ENCODE measurements at places on chromosomes 2 and 18.

GRCh38 chr2:4300616-4301015 is 597.2 kb downstream of the DCDC2C start:
- DNase-seq = no peak

DNA sequence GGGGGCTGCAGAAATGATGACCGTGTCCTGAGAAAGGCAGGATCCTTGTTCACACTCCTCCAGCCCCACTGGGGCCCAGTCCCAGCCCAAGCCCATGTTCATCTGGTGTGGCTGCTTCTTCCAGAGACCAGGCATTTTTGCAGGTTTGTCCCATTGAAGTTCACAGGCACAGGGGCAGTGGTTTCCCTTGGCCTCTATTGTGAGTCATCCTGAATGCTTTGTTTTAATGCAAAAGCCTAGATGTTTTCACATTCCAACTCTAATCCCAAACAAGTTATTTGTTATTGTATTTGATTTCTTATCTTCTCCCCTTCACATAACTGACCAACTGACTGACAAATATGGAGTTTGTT is 426.4 kb upstream of the ID2 start:
- DNase-seq = no peak

- DNase-seq = no peak
These were observed 1386.3 kb downstream of the SUCLG1 start for GRCh38 chr2:83072767-83073166.

DNA sequence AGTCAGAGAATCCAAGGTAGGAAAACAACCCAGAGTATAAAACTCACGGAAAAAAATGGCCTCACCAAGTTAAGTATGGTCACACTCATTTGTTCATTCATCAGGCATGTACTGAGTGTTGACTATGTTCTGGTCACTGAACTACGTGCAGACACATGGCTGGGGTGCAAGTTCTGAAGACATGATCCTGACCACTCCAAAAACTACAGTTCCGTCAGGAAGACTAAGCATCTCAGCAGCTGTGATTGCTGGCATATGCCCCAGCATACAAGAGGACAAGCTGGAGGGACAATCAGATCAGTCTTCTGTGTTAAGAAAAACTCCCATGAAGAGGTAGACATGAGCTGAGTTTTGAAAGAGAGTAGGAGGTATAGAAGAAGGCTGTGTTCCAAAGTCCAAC is 72.8 kb downstream of the TCF4 start:
- DNase-seq = no peak

DNA sequence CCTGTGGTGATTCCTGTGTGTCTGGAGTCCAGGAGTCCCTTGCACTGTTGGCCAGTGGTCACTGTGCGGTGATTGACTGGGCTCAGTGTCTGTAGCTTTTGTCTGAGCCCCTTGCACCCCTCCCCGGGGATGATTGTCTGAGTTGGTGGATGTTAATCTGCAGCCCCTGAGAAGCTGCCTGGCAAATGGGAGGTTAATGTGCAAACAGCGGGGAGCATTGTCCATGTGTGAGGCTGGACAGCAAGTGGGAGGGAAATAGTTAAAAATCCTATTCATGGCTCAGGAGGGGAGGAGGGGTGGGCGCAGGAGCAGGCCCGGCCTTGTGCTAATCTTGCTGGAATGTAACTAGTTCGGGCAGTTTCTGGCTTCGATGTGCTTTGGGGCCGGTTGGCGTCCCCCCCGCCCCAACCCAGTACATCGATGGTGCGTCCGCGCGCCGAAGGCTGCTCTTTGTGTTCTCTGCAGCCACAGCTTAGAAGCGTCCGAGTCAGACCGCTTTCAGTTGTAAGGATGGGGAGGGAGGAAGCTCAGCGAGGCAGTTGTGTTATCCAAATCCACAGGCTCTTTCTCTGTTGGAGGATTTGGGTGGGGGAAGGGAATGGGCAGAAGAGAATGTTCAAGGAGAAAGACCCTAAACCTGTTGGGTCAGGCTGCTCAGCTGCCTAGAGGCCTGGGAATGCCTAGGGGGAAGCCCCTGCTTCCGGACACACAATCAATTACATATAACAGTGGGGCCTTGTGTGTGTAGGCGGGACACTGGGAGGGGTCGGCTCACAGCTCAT is 71.8 kb downstream of the TGOLN2 start:
- DNase-seq = peak; percentile 81

- DNase-seq = no peak
These were observed 204.4 kb upstream of the TWIST2 start for GRCh38 chr2:238643400-238643907.

All from hepatic stellate cell (primary cell).